ENCODE measurements at places on chromosomes 1 and 21.
A peak's percentile ranks its signal among the peaks of the same experiment; 100 is the strongest.

GRCh38 chr1:161864577-161864976 lies 98.5 kb downstream of the ATF6 start:
- DNase-seq: no peak

DNA sequence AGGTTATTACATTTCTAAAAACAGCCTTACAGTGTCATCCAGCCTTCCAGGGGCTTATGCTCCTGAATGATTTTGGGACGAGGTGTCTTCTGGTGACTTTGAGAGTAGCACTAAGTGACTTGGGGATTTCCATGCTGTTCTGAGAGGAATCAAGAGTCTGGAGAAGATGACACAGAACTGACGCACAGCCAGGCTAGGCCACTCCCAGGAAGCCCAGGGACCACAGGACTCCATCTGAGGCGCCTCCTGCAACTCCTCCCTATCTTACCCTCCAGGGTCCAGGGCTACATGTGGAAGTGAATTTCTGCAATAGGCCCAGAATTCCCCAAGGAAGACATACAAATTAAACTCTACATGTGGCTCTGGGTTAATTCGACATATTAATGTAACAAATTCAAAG lies 92.5 kb downstream of the SLC25A24 start:
- DNase-seq: peak; percentile 27

DNA sequence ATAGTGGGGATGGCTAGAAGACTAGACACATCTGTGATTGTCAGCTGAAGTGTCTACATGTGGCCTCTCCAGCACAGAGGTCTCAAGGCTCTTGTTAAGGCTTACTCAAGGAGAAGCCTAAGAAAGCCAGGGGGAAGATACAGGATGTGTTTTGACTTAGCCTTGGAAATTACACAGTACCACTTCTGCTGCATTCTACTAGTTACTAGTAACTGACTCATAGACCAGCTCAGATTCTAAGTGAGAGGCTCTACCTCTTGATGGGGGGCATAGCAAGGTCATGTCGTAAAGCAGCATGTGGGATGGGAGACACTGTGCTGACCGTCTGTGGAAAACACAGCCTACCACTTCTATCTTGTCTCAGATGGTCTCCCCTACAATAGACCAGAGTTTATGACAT lies 99.5 kb downstream of the UBE2U start:
- DNase-seq: no peak

GRCh38 chr1:211347077-211347844 lies 20.6 kb downstream of the TRAF5 start:
- DNase-seq: no peak

DNA sequence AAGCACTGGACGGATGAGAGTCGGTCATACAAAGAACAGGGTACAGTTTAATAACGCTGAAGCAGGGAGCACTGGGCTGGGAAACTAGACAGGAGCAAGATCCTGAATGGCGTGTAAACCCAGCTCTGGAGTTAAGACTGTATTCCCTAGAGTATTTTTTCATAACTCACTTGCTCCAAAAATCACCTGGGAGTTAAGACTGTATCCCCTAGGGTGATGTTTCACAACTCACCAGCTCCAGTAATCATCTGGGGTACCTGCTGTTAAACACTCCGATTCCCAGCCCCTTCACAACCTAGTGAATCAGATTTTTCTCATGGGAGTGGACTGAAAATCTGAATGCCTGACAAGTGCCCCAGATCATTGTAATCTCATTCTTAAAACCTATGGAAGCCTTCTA lies 123.2 kb downstream of the MAB21L3 start:
- no peak for DNase-seq

GRCh38 chr1:81703756-81704463 lies 96.8 kb upstream of the ADGRL2 start:
- DNase-seq: no peak

DNA sequence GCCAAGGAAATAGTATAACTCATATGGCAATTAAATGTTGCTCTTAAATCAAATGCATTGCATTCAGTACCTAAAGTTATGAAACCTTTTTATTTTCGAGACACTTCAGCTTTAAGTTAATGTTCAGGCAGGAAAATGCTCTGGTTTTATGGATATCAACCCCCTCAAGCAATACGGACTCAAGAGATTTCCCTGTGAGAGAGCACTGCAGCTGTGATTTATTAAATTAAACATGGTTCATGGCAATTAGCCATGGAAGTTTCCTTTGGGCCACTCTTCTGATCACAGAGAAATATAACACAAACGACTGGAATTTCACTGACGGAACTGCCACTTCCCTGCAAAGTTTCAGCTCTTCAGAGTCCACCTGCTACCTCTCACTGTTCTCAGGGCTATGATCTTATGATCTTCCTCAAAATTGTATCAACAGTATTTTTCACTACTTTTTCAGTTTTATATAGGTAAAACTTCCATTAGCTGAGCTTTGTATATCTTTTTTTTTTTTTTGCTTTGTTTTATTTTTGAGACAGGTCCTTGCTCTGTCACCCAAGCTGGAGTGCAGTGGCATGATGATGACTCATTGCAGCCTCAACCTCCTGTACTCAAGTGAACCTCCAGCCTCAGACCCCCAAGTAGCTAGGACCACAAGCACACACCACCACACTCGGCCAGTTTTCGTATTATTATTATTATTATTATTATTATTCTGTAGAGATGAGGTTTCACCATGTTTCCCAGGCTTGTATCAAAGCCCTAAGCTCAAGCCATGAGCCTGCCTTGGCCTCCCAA lies 923.1 kb upstream of the TMPRSS15 start:
- DNase-seq: no peak

DNA sequence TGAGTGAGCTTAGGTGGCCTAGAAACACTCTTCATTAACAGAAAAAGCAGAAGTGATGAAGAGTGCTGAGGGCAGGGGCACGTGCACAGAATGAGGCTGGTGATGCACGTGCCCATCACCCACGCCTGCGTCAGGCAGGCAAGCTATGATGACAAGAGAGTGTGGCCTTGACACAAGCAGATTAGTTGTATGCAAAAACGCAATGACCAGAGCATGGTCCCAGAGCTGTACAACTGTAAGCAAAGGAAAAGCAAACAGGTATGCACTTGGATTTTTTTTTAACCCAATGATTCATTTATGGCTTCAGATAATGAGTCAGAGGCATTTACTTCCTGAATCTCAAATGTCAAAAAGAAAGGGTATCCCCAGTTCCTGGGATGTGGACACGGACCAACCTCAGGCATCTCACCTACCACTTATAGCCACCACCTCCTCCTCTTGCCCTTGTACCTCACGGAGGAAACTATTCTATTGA lies 9.1 kb upstream of the TMEM61 start:
- DNase-seq: no peak

DNA sequence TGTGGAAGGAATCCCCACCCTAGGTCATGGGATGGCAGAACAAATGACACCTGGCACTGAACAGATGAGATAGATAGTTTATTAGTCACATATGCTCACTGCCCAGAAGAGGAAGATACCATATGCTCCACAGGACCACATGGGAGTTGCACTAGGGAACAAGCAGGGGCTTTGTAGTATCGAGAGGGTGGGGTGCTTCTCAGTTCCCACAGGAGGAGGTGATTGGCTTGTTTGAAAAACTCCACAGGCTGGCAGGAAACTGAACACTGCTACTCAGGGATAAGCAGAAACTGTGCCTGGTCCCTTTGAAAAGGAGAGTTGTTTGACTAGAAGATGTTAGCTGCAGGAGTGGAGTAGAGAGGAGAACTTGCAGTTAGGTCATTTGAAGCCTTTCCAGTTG lies 31.9 kb upstream of the RXRG start:
- no peak for DNase-seq

- DNase-seq: peak; percentile 59
Measured at GRCh38 chr1:67683766-67684525, 1.1 kb upstream of the GADD45A start.

DNA sequence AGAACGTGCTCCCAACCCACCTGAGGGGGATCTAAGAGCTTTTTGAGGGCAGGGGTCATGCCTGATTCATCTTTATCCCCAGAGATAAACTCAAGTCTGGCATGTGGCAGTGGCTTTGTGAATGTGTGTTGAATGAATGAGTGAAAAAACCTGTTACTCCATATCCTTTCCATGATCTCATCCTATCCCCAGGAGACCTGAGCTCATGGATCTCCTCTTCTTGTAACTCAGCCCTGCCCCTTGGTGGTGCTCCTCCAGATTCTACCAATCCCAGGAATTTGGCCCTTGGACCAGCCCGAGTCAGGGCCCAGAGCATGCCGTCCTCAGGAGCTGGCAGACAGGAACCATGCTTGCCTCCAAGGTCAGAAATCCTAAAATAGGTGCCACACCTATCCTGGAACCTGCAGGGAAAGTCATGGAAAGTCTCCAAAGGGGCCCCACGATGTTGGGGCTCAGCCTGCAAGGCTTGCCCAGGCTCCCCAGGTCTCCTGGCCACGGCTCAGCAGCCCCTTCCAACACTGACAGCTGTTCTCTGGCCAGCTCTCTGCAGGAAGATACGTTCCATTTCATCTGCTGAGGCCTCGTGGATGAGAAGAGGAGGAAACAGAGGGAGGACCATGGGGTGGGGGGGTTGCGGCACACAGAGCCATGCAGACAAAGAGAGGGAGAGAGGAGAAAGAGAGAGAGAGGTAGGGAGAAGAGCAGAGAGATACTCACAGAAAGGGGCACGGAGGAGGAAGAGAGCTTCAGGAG lies 214.6 kb downstream of the TRABD2B start:
- no peak for DNase-seq

DNA sequence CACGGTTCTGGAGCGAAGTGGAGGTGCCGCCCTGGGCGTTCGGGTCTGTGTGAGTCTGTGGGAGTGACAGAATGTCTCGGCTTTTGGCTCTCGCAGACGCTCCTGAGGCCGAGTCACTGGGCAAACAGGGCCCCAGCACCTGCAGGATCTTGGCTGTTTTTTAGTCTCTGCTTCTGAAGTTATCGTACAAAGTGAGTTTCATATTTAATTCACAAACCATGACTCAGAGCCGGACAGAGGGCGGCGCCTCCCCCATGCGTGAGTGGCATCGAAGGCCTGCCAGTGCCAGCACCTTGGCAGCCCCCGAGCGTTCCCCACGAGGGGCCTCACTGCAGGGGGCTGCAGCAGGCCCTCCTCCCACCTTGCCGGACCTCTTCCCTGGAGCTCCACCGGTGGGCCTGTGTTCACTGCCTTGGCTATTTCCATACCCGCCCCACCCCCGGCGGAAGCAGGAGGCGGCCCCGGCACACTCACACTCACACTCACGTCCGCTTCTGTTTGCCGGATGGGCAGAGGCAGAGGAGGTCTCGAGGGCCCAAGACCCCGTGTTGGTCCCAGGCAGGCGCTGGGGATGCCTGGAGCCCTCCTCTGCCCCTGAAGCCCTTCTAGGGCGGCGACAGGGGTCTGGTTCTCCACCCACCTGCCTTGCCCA lies 56.3 kb downstream of the MORN1 start:
- no peak for DNase-seq

GRCh38 chr1:40057310-40058030 lies 16.9 kb downstream of the CAP1 start:
- DNase-seq: no peak

DNA sequence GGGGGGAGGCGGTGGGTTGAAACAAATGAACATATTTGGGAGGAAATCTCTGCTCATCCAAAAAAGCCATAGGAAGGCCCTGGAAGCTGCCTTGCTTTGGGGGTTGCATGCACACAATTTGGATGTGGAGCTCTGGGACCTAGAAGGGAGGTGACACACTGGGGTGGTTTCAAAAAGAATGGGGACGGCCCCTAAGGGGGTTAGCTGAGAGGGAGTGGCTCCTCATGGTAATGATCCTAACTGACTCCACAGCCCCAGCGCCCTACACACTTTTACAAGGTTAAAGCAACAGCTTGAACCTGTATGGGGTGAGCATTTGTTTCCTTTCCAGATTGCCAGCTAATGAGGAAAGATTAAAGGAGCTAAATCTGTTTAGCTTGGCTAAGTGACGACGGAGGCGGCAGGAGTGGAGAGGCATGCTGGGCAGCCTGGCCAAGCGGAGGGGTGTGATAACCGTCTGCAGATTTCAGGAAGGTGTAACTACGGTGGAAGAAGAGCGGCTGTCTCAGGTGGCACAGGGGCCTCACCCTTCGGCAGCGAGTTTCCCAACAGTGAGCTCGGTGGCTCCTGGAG lies 107.3 kb downstream of the RNF220 start:
- DNase-seq: no peak

DNA sequence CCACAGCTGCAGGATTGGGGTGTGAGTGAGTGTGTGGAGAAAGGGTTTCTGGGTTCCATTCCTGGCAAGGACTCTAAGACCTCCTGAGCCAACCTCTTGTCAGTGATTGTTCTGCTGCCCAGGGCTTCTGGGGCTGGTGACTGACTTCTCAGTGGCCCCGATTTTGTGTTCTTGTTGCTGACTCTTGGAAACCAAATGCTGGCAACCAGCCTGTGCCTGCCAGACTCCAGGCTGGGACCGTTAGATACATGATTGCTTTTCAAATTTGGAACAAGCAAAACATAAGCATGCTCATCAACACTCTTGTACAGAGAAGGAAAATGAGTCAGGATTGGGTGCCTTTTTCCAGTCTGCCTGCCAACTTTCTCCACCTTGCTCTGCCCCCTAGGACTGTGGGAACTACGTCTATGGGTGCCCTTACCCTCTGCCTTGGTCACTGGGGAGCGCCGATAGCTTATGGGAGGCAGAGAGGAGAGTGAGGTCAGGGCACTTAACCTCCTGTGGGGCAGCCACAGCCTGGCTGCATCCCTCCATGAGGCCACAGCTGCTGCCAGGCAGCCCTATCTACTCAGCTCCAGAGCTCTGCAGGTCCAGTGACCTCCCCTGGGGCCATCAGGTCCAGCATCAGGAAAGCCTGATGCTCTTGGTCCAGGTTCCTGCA lies 39.3 kb upstream of the EPS8L3 start:
- DNase-seq: no peak
